ENCODE measurements at places on chromosomes 7 and 10. TPM values are rescaled to one million over a fixed set of nuclear protein-coding genes. Genes with fewer than 3 reads are reported as not detected.

DNA sequence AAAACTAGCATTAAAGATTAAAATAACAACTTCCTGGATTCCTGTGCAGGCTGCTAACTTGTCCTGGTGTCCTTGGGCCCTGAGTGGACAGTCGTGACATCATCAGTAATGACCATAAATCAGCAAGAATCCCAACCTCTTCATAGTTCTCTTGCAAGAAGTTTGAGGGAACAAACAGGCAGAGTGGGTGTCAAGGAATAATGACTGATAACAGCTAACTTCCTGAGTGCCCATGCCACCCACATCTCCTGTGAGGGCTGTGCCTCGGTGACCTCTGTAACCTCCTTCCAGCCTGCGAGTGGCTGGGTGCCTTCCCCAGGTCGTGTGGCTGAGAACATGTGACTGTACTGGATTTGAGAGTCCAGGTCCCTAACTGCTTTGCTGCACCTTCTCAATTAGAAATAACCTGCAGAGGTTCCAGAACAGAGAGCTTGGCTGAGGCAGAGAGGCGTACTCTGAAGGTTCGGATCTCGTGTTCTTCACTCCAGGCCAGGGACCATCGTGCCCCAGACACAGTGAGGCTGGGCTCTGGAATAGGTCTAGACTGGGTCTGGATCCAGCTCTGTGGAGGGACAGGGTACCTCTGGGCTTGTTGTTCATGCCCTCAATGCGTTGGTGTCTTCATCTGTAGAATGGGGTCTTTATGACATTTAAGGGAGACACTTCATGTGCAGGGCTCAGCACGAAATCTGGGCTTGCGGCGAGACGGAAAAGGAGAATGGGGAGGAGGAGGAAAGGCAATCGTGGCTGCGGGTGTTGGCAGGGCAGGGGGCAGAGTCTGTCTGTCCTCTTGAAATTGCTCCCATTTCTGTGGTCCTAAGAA, 313.1 kb upstream of the ZNF32 start:
- peak; percentile 38 for DNase-seq

DNA sequence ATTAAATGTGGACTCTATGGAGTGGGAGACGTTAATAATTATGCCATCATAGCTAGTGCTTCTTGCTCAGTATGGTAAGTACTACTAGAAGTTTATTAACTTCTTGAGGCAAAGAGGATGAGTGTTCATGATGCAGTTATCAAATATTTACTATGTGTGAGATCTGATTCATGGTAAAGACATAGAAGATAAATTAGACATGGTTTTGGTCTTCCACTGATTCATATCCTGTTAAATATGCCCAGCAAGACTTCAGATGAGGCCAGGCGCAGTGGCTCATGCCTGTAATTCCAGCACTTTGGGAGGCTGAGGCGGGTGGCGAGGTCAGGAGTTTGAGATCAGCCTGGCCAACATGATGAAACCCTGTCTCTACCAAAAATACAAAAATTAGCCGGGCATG, 547.1 kb upstream of the ANKRD30A start:
- DNase-seq: peak; percentile 74

GRCh38 chr10:76286536-76286935, 855.1 kb downstream of the LRMDA start:
- no peak for DNase-seq

- DNase-seq: no peak
These were observed 118.0 kb downstream of the BUB3 start for GRCh38 chr10:123272171-123272570.

- no peak for DNase-seq
These were observed 132.6 kb downstream of the ELMO1 start for GRCh38 chr7:37315772-37316715.

GRCh38 chr7:13286916-13287315, 599.5 kb downstream of the ARL4A start:
- DNase-seq: no peak

GRCh38 chr7:50502001-50502684, 52.0 kb upstream of the FIGNL1 start:
- DNase-seq: peak; percentile 86

- peak; percentile 96 for DNase-seq
These were observed 590.9 kb upstream of the ANKRD30A start for GRCh38 chr10:36534471-36535002.

OR6B1 gene
- not detected for total RNA-seq

PSMC2 gene
- 308 TPM for total RNA-seq

PLA2G12B gene
- total RNA-seq: not detected

EPO gene
- not detected for total RNA-seq

Measured in M059J (cell line).